ENCODE measurements at places on chromosomes 3 and 15.
A peak's percentile ranks its signal among the peaks of the same experiment; 100 is the strongest.

DNA sequence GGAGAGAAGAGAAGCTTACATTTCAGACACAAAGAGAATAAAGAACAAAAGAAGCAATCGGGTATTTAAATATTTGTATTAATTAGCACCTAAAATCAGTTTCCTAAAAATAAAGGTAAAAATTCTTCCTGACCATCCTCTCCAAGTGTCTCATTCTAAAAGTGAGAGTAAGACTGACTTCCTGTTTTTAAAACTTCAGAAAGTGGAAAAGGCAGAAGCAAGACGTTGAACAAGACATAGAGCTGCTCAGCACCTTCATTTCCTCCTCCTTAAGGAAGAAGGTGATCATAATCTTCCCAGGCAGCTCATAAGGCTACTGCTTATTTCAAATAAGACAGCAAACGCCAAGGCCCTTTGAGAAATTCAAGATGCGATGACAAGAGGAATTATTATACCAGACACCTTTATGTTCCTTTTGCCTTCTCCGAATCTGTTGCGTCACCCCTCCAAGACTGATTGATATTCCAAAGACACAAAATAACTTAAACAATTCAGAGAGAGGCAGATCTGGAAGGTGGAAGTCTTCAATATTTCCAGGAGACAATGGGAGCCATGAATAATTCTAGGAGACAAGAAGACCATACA lies 238.8 kb upstream of the TLE3 start:
- no peak for DNase-seq

GRCh38 chr3:184626923-184627322 lies 65.3 kb downstream of the EPHB3 start:
- DNase-seq: no peak

GRCh38 chr15:101664303-101664913 lies 12.2 kb upstream of the TM2D3 start:
- no peak for DNase-seq

- DNase-seq: no peak
Observed at GRCh38 chr3:181333394-181333793, 343.9 kb upstream of the DNAJC19 start.

DNA sequence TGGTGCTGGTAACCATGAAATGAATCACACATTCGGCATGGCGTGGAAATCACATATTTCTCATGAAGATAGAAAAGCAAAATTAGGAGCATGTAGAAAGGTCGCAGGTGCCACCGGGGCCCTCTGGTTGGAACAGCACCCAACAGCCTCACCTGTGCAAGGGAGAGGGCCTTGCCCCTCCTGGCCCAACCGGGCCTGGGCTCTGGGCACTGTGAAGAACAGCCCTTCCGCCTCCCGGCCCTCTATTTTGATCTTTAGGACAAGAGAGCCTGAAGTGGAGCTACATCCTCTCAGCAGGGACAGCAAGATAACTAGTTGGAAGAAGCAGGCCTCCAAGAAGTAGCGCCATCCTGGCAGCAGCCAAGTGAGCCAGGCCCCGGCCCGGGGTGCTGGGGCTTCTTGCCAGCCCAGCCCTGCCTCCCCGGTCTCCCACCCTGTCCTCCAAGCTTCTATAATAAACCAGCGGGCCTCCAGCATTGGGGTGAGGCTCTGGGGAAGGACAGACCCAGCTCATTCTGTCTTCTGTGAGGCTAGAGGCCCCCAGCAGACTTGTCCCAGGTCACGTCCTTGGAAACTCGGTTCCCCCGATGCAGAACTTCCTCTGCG lies 46.1 kb upstream of the FGD5 start:
- no peak for DNase-seq

- DNase-seq: no peak
Observed at GRCh38 chr3:24111711-24112110, 166.6 kb downstream of the NR1D2 start.

GRCh38 chr15:59280855-59281254 lies 74.2 kb downstream of the LDHAL6B start:
- no peak for DNase-seq

DNA sequence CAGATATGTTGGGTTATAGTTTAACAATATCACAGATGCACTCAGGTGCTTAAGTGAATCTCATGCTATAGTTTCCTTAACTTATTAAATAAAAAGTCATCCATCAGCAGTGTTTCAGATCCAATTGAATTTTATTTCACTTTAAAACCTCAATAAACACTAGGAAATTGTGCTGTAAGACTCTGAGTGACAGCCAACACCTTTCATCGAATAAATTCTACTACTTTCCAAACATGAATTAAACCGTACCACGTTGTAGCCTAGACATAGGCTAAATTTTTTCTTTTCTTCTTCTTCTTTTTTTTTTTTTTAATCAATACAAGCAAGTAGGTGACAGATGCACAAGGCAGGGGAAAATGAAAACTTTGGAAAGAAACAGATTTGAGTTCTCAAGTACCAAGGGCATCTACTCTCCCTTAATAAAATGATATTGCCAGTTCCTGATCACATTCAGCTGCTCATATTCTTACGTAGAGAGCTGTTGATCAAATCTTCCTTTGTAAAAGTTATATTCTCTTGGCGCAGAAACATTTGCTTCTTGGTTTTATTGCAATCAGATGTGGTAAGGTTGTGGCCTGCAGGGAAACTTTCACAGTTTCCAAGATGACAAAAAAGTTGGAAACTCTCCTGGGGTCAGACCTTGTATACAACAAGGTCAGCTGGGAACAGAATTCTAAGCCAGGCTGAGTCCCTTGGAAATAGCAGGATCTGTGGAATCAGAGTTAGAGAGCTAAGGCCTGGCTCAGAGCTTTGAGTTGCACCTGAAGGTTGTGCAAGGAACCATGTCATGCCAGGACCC lies 147.7 kb downstream of the CD47 start:
- no peak for DNase-seq

GRCh38 chr3:13068269-13069010 lies 4.8 kb downstream of the IQSEC1 start:
- no peak for DNase-seq

- DNase-seq: peak; percentile 66
Observed at GRCh38 chr15:75149867-75150709, 51.6 kb upstream of the C15orf39 start.

GRCh38 chr3:194871864-194872668 lies 186.4 kb downstream of the FAM43A start:
- peak; percentile 38 for DNase-seq

GRCh38 chr3:184496933-184497332 lies 64.7 kb upstream of the EPHB3 start:
- DNase-seq: no peak

DNA sequence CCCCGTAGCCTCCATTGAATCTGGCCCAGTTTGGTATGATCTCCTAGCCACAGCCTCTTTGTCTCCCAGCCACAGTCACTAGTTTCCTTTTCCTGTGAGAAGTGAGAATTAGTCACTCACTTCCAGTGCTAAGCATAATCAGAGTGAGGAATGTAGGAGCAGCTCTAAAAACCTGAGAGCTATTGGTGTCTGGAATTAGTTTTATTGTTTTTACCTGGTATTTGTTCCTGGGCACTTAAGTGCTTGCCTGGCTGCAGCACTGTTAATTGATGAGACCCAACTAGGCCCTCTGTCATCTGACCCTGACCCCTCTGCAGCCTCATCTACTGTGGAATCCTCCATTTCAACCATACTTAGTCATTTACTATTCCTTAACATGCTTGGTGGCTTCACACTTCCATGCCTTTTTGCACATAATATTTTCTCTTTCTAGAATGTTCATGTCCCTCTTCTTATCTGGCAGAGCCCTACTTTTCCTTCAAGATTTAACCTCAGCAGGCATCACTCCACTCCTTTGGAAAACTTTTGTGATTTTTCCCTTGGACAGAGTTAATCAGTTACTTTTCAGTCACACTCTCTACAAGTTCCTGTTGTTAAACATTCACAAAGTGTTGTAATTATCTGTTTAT lies 48.8 kb downstream of the PDE8A start:
- peak; percentile 72 for DNase-seq

- no peak for DNase-seq
Observed at GRCh38 chr3:138463724-138464490, 29.5 kb downstream of the ESYT3 start.

DNA sequence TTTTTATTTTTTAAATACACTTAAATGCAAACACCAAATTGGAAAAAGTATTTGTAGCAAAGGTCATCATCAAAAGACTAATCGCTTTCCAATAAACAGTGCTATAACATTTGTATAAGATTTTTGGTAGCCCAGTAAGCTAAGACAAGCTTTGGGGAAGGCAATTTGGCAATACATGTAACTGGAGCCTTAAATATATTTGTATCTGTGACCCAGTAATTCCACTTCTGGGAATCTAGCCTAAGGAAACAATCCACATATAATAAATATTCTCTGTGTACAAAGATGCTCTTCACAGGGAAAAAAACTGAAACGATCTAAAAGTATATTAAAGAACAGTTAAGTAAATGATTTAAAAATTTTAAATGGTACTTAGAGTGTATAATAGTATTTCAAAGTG lies 65.5 kb upstream of the TJP1 start:
- DNase-seq: no peak

- no peak for DNase-seq
Observed at GRCh38 chr3:34202975-34203374, 404.5 kb downstream of the PDCD6IP start.

- DNase-seq: no peak
Observed at GRCh38 chr15:96977886-96978285, 647.4 kb downstream of the NR2F2 start.

DNA sequence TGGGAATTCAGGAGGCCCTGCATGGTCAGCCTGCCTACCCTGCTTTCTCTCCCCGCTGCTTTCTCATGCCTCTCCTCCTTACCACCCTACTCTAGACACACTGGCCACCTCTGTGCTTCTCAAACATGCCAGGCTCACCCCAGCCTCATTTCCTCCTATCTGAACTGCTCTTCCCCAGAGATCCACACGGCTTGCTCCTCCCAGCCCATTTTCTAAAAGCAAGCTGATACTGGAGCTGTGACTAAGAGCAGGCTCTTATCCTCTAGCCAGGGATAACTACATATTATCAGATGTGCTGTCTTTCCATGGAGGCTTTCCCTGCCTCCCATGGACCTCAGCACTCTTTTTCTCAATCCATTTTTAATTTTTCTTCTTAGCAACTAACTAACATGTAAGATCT lies 85.9 kb downstream of the BOC start:
- DNase-seq: no peak

- DNase-seq: no peak
Observed at GRCh38 chr15:67085818-67086636, 20.6 kb downstream of the SMAD3 start.

GRCh38 chr3:30112902-30113484 lies 493.4 kb upstream of the TGFBR2 start:
- peak; percentile 1 for DNase-seq

DNA sequence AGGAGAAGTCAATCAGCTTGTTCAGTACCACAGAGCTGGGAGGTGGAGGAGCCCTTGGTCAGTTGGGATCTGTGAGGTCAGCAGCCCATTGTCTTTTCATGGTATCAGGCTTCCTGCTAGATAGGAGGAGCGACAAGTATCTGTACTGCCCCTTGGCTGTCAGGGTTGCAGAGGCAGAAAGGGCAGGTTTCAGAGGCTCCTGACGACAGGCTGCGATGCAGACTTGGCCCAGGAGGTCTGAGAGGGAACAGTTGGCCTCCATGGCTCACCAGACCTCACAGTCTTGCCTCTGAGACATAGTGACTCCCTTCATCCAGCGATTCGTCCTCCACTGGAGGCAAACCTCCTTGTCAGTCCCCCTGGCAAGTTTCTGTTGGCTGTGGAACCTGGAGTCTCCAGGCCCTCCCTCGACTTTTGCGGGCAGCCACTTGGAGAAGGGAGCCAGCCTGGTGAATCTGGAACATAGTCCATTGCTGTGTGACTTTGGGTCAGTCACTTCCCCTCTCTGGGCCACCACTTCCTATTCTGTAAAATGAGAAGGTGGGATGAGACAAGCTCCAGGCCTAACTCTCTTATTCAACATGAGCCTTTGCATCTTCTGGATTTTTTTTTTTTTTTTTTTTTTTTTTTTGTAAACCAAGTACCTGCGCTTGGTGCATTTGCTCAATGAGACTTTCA lies 177.9 kb upstream of the TLE3 start:
- DNase-seq: no peak

- no peak for DNase-seq
Observed at GRCh38 chr3:14691719-14692118, 16.8 kb downstream of the C3orf20 start.

DNA sequence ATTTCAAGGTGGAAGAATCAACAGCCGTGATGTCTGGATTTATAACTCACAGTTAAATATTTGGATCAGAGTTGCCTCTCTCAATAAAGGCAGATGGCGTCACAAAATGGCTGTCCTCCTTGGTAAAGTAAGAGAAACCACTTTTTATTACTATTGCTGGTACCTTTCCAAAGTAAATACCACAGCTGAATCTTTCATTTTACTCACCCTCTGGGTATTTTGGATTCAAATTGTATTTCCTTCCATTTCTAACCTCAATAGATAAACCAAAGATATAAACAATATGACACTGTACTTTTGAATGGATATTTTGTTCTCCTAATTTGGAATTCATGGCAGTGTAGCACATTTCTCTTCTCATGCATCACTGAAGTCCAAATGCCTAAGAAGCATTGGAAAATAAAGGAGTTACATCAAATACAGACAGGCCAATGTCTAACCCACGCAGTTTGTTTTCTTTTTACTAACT lies 29.5 kb downstream of the KLHL24 start:
- peak; percentile 11 for DNase-seq

GRCh38 chr3:135930255-135930654 lies 35.3 kb upstream of the PPP2R3A start:
- DNase-seq: no peak

DNA sequence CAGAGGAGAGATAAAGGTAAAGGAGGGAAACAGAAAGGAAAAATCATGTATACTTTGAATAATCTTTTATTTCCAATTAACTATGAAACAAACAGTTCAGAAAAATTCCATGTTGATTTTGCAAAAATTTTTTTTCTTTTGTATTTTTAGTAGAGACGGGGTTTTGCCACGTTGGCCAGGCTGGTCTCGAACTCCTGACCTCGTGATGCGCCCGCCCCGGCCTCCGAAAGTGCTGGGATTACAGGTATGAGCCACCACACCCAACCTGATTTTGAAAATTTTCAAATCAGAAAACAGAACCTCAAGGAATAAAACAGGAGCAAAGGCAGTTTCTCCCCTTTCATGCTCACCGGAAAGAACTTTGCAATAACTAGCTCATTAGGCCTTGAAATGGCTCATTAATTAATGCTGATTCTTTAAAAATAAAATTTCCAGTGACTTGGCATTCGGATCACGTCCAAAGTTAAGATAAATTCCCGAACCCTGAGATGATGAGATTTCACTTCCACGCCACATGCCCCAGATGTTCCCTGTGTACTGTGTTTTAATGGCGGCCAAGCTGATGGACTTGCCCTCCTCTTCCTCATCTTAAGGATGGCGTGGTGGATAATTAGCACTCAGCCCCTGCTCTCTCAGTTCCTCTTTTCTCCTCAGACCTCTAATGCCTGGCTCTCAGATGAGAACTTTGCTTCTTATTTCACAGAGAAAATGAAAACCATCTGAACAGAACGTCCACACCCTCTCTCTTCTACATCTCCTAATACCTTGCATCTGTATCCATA lies 10.8 kb downstream of the BCL2L10 start:
- no peak for DNase-seq

GRCh38 chr3:44160818-44161217 lies 80.9 kb upstream of the TOPAZ1 start:
- DNase-seq: no peak

All from RWPE1 (cell line).